ENCODE measurements at places on chromosomes 4 and X.

GRCh38 chr4:59612235-59612634, 1587.9 kb upstream of the ADGRL3 start:
- DNase-seq = no peak

- no peak for DNase-seq
Measured at GRCh38 chr4:99998062-99998867, 48.2 kb upstream of the H2AZ1 start.

DNA sequence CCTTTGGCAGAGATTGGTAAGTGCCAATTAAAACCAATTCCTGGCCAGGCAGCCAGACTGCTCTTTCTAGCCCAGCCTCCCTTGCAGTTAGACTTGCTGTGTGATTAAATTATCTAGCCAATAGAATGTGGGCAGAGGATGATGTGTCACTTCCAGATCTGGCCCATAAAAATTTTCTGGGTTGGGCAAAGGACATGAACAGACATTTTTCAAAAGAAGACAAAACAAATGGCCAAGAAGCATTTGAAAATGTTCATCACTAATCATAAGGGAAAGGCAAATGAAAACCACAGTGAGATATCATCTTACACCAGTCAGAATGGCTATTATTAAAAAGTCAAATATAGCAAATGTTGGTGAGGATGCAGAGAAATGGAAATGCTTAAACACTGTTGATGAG, 71.4 kb upstream of the STIM2 start:
- no peak for DNase-seq

GRCh38 chr4:76748649-76749048, 149.3 kb downstream of the SOWAHB start:
- DNase-seq = no peak

- no peak for DNase-seq
Measured at GRCh38 chrX:397575-397974, 10.9 kb upstream of the PPP2R3B start.
